Stimulated activated CD8-positive, alpha-beta memory T cell treated with anti-CD3 and anti-CD28 coated beads, Interleukin-4, amount 100 ng/mL, for 4 hours (primary cell): ENCODE measurements at places on chromosomes 2 and 18.

GRCh38 chr2:64876137-64876647, 113.0 kb upstream of the SLC1A4 start:
- no peak for DNase-seq

DNA sequence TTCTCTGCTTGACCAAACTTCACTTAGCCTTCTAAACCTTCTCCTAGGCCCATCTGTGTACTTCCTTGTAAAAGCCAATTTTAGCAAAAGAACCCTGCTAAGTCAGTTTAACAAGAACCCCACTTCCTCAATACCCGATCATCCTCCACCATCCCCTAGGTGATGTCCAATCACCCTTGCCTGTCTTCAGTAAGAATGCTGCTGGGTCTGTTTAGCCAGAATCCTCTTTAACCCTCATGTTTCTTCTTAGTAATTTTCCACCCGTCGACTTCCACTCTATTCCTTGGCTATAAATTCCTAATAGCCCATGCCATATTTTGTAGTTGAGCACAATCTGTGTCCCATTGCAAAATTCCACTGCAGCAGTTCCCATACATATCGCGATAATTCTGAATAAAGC, 780.0 kb upstream of the RAB6C start:
- no peak for DNase-seq

DNA sequence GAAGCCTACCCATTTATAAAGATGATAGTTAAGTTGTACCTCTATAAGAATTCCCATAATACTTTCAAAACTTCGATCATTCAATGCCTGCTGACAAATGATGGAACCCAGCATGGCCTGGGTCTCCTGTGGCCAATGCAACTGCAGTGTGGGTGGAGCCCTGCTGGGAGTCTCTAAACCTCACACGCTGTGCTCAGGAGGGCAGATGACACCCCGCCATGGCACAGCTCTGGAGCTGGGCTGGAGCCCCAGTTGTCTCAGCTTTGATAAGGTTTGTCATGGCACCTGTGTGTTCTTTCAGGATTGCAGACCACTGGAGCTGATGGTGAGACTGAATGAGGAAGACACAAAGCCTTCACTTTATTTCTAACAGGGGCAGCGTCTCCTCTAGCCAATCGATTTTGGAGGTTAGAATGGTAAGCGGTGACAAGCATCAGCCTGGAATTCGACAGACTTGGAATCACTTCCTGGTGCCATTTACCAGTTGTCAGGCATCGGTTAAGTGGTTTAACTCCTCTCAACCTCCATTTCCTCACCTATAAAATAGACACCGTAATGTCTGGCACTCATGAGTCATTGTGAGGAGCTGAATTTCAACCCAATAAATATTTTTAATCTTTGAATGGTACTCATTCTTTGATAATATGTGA, 383.6 kb upstream of the SALL3 start:
- no peak for DNase-seq

DNA sequence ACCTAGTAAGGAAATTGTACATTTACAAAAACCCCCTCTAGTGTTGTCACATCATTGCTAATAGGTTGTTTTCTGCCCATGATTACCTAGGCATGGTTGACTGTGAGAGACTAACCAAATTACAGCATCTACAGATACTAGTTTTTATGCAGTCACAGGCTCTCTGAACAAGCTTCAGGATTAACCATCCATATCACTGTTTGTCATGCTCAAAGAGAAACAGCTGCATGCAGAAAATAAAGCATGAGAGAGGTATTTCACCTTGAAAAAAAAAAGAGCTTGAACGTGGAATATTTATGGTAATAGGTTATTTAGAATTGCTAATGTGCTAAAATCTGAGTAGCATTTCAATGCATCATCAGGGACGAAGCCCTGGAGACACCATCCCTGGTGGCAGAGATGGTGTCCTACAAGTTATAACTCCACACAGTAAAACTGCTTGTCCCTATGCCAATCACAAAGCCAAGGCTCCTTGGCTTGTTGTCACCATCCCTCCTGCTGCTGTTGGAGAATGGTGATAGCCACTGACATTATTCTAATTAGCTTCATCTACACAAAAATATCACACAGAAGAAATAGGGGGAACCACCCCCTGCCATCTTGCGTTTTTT, 5.4 kb downstream of the NEB start:
- DNase-seq: no peak

- DNase-seq: no peak
Measured at GRCh38 chr2:160279813-160280465, 79.9 kb upstream of the ITGB6 start.

- DNase-seq: no peak
Measured at GRCh38 chr18:62366992-62367391, 41.9 kb downstream of the TNFRSF11A start.

DNA sequence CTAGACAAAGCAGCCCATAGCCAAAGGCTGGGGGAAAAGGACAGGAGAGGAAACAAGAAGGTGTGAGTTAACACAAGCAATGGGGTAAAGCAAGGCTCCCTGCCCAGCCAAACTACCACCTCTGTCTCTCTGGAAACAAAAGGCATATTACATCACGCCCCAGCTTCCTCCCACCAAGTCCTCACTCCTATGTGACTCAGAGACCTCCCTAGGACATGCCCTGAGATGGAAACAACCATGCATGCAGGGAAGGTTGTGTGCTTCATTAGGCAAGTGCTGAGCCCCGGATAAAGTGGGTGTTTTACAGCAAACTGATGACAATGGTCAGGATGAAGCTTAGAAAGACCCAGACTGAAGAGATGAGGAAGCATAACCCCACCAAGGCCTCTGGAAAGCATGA, 9.0 kb upstream of the ATRAID start:
- DNase-seq: no peak

DNA sequence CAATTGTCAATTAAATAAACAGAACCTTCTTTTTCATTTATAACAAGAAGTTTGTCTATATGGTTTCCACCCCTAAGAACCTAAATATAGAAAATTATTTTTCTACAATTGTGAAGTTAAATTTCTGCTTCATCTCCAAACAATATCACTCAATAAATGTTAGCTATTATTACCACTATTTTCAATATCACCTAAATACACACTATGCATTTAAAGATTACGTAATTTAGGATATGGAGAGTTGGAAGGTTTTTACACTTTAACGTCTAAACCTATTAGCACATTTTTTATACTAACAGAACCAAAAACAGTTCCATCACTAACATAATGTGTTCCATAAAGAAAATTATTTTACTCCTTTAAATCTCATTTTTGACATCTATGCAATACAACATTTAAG, 48.0 kb downstream of the ROCK2 start:
- DNase-seq: no peak

- DNase-seq: no peak
Measured at GRCh38 chr18:79242246-79242645, 153.5 kb upstream of the NFATC1 start.

- DNase-seq: no peak
Measured at GRCh38 chr2:8676921-8677645, 4.8 kb upstream of the ID2 start.

- no peak for DNase-seq
Measured at GRCh38 chr2:238125127-238125885, 13.2 kb upstream of the KLHL30 start.

DNA sequence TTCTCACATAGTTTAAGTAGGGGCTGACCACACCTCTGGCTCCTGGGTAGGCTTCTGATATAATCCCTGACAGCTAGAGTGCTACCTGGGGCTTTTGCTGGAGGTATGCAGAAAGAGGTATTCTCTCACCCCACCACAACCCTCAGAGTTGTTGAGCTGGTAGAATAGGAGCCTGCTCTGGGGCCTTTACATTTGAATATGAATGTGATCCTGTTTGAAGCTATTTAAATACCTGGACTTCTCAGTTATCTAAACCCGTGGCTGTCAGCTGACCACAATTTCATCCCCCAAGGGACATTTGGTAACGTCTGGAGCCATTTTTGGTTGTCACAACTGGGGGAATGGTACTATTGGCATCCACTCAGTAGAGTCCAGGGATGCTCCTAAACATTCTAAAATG, 669.1 kb downstream of the SATB2 start:
- no peak for DNase-seq

DNA sequence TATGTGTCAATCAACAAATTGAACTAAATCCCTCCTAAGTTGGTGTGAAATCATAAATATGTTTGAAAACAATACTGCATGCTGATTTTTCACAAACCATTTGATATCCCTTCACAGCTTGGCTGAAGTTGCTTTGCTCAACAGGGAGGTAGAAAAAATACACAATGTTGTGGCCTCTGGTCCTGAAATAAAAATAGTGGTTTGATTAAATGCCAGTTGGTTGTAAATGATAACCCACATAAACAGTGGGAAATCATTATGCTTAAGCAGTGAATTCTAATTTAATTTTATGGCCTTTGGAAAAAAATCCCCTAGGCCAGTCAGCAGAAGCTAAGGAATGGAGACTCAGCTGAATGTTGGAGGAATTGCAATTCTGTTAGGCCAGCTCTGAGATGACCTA, 359.4 kb upstream of the CWC22 start:
- DNase-seq: no peak

DNA sequence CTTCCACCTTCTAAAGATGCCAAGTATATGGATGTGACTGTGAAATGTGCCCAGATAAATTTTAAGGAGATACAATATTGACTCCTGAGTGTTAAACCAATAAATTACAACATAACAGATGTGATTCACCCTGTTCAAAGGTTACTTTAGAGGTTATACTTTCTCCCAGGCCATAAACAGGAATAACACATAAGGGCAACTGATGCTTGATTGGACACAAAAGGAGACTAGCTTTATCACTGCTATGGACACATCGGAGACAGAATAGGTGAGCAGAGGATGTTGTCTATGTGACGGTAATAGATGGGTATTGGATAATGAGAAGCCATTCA, 31.9 kb upstream of the SLC25A52 start:
- DNase-seq: no peak

- no peak for DNase-seq
Measured at GRCh38 chr2:53312721-53313120, 454.9 kb upstream of the CHAC2 start.
